ENCODE measurements at places on chromosomes 13 and 19.

DNA sequence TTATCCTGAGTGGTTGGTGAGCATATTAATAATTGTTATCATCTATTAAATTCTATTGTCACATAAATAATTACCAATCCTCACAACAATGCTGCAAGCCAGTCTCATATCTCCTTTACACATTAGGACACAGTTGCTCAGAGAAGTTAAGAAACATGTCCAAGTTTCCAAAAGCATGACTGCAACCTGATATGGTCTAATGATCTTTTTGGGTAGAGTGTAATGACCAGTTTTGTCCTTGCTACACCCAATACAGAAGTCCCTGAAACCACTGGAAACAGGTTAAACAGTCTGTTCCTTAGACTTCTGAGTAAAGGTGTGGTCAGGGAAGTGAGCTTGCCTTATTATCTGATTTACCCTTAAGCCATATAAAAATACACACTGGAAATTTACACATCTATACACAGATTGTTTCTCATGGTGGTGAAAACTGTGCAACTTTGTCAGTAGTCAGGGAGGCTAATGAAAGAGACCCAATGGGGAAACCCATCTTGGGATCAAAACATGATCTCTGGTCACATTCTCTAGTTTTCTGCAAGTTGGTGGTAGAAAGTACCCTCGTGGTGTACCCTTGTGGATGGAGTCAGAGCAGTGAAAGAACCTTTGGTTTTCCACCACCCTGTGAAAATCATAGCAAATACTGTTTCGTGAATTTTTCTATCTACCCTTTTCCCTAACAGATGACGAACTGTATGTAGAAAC, 146.0 kb upstream of the KLF12 start:
- no peak for DNase-seq

GRCh38 chr19:46903458-46903857, 42.7 kb downstream of the ARHGAP35 start:
- no peak for DNase-seq

GRCh38 chr13:111227405-111227804, 93.0 kb upstream of the TEX29 start:
- DNase-seq, result no peak

GRCh38 chr13:23701636-23702035, 131.4 kb downstream of the TNFRSF19 start:
- no peak for DNase-seq

- no peak for DNase-seq
Measured at GRCh38 chr19:30450835-30451321, 78.7 kb downstream of the ZNF536 start.

DNA sequence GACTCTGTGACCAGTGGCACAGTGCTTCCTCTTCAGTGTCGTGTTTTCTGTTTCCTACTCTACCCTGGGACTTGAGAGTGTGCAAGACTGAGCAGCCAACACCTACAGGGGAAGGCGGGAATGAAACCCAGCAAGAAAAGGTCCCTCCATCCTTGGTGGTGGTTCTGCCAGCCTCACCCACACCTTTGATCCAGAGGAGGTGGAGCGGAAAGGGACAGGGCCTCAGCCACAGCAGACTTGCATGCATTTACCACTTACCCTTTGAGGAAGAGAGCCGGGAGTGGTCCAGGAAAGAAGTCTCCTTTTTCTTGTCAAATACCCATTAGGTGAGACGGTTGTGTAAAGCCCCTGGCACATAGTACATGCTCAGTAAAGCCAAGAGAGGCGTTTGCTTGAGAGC, 164.8 kb upstream of the ZNF536 start:
- no peak for DNase-seq

GRCh38 chr13:98571955-98572662, 4.8 kb downstream of the STK24 start:
- DNase-seq, result peak; percentile 63

GRCh38 chr19:51066393-51067186, 1.7 kb upstream of the KLK13 start:
- peak; percentile 14 for DNase-seq

GRCh38 chr13:40999416-40999815, 19.7 kb downstream of the ELF1 start:
- no peak for DNase-seq

DNA sequence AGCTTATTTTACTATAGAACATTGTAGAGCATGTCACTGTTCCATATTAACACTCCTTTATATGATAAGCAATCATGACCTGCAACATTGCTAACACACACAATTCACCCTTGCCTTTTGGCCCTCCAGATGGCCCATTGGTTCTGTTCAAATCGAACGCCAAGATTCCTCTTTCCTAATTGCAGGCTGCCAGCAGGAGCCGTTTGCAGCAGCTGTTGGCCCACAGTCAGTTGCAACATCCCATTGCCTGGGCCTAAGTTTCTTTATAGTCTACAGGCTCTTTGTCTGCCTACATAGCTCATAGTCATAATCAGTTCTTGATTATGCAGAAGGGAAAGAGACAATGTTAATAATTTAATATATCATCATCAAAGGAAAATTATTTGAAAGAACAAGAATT, 37.6 kb downstream of the KCTD12 start:
- no peak for DNase-seq

- DNase-seq, result no peak
Measured at GRCh38 chr13:33637978-33638743, 179.8 kb upstream of the RFC3 start.

DNA sequence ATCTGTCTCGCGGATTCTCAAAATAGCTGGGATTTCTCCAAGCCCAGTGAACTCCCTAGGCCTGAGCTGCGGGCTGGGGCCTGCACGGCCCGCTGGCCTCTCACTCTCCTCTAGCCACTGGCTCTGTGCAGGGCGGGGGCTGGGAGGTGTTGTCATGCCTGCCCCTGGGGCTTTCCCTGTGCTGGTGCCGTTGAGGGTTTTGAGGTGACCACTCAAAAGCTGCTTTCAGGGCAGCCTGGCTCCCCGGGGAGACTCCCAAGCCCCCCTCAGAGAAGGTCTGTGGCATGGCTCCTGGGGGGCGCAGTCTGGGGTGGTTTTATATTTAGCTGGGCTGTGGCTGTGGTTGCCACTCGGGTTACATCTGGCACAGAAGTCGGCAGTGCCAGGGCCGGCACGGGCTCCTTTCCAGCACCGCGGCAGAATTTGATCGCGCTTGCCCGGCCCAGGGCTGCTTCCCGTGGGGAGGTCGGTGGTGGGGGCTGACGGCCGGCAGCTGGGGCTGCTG, 10.0 kb downstream of the NDUFB7 start:
- DNase-seq, result no peak

- peak; percentile 77 for DNase-seq
Measured at GRCh38 chr13:94710881-94711560, 1.3 kb downstream of the SOX21 start.

- DNase-seq, result no peak
Measured at GRCh38 chr13:29594710-29595379, 643 bp downstream of the SLC7A1 start.

DNA sequence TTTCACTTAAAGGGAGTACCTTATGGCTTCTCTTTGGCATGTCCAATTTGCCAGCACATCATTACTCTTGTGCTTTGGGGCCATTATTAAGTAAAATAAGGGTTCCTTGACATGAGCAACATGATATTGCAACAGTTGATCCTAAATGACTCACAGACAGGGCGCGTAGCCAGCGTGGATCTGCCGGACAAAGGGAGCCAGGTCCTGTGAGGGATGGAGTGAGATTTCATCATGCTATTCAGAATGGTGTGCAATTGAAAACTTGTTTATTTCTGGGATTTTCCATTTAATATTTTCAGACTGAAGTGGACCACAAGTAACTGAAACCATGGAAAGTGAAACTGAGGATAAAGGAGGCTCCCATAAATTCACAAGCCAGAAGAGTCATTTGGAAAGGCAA, 48.6 kb upstream of the WASF3 start:
- no peak for DNase-seq

DNA sequence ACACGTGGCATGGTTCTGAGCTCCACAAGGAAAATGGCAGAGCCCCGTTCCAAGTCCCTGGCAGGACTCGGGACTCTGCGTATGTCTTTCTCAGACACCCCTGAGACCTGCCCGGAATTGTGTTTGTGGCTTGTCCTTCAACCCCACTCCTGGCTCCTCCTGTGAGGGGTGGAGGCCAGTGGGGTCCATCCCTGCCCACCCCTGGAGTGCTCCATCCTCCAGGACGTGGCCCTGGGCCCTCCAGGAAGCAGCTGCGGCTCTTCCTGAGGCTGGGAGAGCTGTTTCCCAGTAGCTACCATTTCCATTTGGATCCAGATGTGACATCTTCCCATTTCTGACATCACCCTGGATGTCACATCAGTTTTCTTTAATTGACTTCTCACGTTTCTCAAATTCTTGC, 118.7 kb upstream of the C1QTNF9B start:
- no peak for DNase-seq

- no peak for DNase-seq
Measured at GRCh38 chr13:111909971-111910671, 156.8 kb upstream of the SOX1 start.

- no peak for DNase-seq
Measured at GRCh38 chr13:35995136-35995535, 136.0 kb downstream of the DCLK1 start.

- no peak for DNase-seq
Measured at GRCh38 chr19:58394821-58395219, 636 bp upstream of the RNF225 start.

DNA sequence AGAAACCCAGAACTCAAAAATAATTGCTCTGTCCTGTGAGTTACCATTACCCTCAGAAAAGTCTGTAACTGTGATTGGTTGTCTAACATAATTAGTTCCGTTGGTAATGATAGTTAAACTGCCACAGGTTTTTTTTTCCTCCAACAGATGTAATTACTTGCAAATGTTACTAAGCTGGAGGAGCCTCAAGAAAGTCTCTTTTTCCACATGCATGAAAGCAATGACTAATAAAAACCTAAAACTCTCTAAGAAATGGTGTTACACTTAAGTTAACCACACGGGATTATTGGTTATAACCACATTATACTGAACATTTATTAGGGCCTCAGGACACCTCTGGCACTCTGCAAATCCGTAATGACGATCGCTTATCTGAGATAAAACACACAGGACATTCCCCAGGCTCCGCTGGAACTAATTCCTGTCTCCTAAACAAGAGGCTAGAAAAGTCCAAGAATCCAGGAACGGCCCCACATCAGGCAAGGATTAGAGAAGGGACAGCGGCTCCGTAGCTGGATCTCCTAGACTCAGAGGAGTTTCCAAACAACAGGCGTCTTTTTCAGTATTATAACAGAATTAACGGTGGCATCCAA, 753 bp downstream of the ZNF235 start:
- DNase-seq, result peak; percentile 21

DNA sequence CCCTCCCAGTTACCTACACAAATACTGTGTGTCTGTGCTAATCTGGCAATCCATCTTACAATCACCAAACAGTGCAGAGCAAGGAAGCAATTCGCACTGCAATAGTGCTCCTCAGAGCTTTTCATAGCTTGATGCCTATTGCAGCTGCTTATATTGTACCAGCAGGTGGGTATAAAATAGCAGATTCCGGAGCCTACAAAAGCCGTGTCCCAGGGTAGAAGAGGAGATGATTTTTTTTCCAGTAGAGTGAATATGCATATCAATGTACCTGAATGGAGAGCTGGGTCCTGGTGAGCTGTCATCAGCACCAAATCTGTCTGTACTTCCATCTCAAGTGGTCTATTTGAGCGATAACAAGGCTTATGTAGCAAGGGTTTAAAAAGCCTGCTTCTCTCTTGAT, 668.4 kb downstream of the DIAPH3 start:
- no peak for DNase-seq

DNA sequence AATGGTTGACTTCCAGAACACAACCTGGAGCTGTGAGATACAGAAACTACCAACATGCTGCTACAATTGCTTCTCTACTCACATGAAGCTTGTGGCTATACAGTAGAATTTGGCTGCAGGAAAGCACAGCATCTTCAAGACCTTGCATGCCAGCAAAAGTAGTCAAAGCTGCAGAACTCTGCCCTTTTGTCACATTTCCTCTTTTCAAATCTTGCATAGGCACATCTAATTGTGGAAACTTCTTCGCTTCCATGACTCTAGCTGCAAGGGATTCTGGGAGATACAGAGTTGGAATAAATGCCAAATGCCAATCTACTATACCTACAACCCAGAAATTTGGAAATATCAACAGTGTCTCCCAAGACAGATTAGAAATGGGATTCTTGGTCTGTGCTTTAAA, 462.2 kb downstream of the FOXO1 start:
- DNase-seq, result no peak

- DNase-seq, result no peak
Measured at GRCh38 chr13:49622174-49622946, 5.9 kb upstream of the ARL11 start.

- DNase-seq, result no peak
Measured at GRCh38 chr13:78192716-78193115, 274.1 kb upstream of the EDNRB start.

GRCh38 chr13:92346046-92346445, 880.6 kb upstream of the GPC6 start:
- DNase-seq, result no peak

DNA sequence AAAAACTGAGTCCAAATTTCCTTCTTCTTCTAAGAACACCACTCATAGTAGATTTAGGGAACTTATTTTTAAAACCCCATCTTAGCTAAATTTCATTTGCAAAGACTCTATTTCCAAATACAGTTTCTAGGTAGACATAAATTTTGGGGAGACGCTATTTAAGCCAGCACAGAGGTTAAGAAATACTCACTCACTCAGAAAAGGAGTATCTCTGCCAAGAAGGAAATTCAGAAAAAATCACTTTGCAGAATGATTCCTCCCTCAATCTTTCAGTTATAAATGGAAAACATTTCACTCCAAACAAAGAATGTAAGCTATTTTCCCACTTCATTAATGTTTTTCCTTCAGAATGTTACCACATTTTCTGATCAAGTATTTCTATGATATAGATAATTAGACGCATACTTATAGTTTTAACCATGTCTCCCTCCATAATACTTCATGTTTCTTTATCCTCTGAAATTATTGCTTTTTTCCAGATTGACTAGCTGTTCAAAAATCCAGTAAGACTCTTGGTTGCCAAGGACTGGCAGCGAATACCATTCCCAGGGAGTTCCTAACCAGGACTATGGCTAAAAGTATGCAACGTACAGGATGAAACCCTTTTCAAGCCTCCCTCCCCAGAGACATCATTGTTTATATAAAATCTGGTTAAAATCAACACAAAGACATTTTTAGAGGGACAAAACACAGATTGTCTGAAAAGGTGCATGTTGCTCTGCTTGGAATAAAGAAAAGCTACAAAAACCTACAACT, 52.5 kb upstream of the RXFP2 start:
- no peak for DNase-seq

DNA sequence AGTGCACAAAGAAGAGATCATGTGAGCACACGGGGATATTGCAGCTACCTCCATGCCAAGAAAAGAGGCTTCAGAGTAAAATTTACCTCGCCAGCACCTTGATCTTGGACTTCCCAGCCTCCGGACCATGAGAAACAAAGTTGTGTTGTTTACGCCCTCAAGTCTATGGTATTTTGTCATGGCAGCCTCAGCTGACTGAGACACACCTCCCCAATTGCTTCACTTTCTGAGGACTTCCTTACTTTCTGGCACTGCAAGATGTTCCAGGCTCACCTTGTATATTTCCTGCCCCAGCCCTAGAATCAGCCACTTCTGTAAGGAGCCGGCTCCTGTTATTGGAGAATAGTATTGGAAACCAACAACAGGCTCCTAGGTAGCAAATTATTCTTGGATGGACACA, 6.6 kb upstream of the CEBPG start:
- no peak for DNase-seq

- DNase-seq, result no peak
Measured at GRCh38 chr13:48214519-48215121, 18.4 kb upstream of the ITM2B start.

Data from NCI-H748 treated with DMSO at 0.1 percent for 48 hours (cell line).